ENCODE measurements at places on chromosomes 2 and 18.

DNA sequence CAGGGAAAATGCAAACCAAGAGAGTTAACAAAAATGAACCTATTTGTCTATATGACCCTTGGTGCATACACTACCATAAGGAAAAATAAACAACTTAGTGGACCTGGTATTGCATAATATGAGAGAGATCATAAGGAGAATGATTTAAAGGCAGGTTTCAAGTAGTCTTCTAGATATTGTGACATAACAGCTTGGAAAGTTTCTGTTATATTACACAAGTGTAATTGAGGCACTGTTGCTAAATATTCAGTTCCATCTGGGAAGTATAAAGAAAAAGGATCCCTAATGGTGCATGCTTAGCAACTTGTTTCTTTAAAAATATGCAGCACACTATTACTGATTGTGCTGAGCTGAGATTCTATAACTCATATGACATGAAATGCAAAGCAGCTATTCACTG is 252.2 kb upstream of the SPHKAP start:
- DNase-seq, result no peak

DNA sequence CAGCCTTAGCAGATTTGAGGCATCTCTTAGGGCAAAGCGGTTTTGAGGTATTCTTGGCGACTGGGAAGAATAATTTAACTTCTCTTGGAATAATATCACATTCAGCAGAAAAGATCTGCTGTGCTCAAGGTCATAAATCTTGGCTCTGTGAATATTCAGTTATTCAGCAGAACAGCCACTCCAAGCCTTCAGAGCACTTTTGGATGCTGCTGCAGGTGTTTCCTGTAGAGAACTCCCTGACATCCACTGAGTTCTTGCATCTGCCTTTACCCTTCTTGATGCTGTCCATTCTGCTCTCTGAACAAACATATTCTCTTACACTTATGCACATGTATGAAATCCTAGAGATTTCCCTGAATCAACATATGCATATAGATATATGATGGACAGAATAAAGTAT is 390.3 kb downstream of the NRXN1 start:
- no peak for DNase-seq

GRCh38 chr2:154452906-154453493 is 245.5 kb upstream of the KCNJ3 start:
- DNase-seq, result no peak

GRCh38 chr18:25825979-25826776 is 264.2 kb downstream of the SS18 start:
- no peak for DNase-seq

DNA sequence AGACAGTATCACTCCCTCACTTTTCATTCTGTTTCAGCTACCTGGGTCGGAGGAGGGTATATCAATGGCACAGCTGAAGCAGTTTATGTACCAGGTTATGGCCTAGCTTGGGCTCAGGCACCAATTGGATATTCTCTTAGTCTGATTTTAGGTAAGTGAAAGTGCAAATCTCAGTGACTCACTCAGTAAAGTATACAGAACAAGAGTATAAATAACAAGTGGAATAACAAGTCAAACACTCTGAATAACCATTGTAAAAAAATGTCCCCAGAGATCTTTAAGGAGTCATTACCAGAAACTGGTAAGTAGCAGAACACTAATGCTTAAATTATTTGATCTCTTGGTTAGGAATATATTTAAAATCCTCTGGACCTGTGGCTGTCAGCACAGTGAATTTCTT is 5.7 kb downstream of the SLC5A7 start:
- DNase-seq, result no peak

DNA sequence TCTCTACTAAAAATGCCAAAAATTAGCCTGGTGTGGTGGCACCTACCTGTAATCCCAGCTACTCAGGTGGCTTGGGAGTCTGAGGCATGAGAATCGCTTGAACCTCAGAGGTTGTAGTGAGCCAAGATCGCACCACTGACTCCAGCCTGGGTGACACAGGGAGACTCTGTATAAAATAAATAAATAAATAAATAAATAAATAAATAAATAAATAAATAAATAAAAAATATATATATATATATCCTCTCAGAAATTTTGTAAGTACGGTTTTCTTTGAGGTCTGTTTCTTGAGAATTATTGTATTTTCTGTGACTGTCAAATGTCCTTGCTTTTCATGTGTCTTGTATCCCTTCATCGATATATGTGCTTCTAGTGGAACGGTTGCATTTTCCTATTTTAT is 406.9 kb upstream of the FIGN start:
- no peak for DNase-seq

DNA sequence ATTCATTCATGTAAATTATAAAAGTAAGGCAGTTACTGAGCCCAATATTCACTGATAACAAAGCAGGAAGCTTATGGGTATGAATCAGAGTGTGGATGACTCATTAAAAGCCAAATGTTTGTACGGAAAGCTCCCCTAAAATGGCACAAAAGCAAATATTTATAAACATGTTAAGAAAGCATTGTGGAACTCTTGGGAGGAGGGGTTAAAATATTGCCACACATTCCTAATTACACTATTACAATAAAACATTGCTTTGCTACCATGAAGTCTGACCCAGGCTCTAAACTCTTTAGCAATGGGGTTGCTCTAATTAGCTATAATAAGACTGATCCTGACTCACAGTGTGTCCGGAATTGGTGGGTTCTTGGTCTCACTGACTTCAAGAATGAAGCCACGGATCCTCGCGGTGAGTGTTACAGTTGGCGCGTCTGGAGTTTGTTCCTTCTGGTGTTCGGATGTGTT is 110.9 kb downstream of the NAB1 start:
- no peak for DNase-seq

GRCh38 chr18:76827205-76828200 is 5.1 kb downstream of the ZNF236 start:
- DNase-seq, result no peak

DNA sequence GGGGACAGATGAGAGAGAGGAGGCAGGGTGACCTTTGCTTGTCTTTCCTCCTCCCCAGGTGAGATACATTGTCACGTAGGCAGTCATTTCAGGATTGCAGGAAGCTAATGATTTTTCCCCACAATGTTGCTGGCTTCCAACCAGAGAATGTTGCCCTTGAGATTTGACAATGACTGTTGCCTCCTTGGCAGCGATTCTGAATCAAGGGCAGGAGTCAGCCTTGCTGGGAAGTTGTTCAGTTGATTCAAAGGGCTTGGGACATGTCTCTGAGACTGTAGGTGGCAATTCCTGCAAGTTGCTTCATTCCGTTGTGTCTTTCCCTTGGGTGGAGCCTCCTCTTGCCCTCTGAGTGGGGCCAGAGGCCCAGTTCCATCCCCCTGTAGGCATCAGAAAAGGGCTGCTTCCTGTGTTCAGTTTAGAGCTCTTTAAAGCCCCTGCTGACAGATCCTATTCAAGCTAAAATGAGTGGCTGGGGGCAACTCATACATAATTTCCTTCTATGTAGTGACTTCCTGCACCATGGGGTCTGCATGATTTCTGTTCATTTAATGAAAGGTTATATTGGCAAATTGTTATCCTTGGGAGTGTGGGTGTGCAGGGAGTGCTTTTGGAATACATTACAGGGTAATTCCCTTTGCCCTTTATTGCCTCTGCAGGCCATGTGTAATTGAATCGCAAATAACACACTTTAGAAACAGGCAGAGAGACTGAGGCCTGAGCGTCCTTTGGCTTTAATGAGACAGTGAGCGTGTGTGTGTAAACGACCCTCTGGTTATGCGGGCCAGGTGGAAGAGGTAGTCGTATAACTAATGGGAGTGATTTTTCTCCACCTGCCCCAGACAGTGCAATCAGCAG is 52.4 kb downstream of the GPR39 start:
- no peak for DNase-seq

- no peak for DNase-seq
These were observed 677.6 kb downstream of the IRS1 start for GRCh38 chr2:226122041-226122440.

DNA sequence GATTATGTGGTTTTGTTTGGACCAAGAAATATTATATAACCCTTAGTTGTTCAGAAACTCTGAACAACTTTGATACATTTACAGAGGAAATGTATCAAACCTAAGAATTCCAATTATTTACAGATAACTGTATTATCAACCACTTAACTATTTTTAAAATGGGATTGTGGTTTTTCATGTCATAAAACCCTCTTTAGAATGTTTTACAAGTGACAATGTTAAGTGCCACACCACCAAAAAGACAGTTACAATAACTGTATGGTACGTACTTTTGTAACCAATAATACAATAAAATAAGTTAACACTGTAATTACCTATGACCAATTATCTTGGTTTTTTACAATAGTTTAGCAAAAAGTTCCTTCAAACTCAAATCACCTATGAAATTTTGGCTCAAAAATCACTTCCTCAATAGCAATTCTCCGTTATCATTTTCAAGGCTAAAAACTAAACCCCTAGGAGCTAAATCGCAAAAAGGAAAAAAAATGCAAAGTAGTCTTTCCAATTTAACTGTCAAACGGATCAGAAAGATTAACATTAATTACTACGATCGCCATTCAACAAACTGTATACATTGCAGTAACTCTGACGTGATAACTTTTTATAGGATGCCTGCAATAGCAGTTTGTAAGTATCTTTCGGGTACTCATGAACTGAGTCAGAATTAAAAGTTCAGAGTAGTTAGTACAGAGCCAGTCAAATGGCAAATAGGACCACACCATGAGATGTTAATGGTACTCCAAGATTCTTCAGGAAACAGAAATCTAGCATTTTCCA is 1.5 kb downstream of the ROCK1 start:
- DNase-seq, result no peak

DNA sequence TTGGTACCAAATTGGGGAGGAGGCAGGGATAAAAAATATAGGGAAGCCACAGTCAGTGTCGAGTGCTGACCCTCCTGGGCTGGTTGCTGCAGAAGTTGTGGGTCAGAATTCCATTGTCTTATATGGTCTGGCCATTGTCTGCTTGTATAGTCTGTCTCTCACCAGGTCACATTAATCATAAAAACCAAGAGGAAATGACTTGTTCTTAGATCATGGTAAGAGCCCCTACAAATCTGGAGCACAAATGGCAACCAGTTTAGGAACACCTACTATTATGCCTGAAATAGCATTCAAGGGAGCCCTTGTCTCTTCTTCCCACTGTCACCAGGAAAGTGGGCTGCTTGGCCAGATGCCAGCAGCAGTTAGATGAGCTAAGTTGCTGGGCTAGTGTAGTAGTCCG is 119.7 kb upstream of the RMP24 start:
- DNase-seq, result no peak

DNA sequence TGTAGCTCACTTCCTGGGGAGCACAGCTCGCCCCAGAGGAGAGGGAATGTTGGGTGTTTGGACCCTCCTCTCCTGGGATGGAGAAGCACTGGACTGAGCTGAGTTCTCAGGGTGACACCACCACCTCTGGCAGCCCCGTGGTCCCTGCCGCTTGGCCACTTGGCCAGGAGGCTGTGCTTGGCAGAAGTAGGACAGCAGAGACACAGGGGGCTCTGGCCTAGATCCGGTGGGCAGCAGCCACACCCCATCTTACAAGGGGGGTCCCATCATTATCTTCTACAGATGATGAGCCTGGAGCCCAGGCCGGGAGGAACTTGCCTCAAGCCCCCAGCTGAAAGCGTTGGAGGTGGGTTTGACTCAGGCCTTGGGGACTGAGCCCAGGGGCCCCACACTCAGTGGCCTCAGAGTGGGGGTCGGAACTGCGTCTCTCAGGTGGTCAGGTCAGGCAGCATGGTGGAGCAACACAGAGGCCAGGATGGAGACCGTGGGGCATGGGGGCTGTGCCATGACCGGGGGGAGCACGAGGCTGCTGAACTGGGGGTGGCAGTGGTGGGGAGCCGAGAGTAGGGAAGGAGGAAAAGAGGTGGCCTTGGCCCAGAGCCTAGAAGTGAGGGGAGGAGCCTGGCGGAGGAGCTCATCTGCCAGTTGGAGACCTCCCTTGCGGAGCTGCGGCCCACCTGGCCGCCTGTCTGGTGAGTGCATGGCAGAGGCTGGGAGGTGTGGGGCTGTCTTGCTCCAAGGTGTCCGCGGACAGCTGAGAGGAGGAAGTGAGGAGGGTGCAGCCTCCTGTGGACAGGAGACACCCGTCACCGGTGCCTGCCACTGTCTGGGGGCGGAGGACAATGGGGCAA is 63.6 kb upstream of the HDAC4 start:
- DNase-seq, result no peak

DNA sequence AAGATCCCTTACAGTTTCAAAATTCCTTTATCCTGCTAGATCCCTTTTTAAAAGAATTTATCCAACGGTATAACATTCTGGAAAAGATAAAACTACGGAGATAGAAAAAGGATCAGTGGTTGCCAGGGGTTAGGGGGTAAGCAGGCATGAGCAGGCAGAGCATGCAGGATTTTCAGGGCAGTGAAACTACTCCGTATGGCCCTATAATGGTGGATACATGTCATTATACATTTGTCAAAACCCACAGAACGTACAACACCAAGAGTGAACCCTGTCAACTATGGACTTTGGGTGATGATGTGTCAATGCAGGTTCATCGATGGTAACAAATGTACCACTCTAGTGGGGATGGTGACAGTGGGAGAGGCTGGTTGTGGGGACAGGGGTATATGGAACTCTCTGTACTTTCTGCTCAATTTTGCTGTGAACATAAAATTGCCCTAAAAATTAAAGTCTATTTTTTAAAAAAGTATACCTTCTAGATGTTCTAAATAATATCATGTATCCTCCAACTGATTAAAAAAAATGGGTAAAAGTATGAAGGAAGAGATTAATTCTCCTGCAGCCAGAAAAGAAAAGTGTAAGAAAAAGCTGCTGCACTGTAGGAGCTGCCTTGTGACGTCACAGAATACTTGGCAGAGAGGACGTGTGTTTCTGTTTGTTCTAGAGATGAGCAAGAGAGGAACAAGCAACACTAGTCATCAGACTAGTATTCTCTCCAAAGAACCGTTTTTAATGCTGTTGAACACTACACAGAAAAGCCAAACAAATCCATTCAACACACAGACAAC is 23.6 kb downstream of the ANKRD44 start:
- DNase-seq, result peak; percentile 53

DNA sequence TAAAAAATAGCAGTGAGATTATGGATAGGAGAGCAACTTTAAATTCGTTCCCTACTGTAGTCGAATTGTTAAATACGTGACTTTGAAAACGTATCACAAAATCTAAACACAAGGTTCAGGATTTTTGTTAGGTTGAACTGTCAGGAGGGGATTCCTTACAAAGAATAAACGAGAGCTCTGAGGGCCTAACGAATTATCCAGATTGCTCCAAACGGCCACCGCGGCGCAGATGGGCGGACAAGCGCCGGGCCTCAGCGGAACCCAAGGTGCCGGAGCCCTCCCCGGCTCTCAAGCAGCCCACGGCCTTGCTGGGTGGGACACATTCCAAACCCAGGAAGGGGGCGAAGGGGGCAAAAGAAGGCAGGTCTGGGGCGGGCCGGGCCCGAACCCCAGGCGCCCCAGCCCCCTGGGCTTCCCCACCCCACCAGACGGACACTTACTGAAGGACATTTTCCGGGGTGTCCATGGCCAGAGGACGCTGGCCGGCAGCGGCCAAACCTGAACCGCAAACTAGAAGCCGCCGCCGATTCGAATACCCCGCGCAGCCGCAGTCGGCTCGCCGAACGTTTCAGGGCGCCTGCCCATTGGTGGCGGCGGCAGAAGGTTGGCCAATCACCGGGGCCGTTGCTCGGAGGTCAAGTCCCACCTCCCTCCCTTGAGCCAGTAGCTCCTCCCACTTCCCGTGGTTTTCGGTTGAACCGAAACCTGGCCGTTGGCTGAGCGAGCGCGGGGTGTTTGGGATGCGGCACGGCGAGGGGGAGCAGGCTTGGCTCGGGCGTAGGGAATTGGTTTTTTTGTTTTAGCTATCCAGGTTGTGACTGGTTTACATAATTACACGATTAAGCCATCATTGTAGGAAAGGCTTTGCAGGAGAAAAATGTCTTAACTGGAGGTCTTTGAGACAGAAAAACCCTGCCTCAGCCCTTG is at the start of gene BUB1:
BUB1 (minus strand) TSS at position 534 of the 927 bp plus-strand sequence; CDS start at position 466, 68 bp downstream.
- peak; percentile 97 for DNase-seq

GRCh38 chr2:211942153-211942552 is 596.4 kb downstream of the ERBB4 start:
- DNase-seq, result no peak
